RWPE1 (cell line): ENCODE measurements at places on chromosomes 5 and 9.

DNA sequence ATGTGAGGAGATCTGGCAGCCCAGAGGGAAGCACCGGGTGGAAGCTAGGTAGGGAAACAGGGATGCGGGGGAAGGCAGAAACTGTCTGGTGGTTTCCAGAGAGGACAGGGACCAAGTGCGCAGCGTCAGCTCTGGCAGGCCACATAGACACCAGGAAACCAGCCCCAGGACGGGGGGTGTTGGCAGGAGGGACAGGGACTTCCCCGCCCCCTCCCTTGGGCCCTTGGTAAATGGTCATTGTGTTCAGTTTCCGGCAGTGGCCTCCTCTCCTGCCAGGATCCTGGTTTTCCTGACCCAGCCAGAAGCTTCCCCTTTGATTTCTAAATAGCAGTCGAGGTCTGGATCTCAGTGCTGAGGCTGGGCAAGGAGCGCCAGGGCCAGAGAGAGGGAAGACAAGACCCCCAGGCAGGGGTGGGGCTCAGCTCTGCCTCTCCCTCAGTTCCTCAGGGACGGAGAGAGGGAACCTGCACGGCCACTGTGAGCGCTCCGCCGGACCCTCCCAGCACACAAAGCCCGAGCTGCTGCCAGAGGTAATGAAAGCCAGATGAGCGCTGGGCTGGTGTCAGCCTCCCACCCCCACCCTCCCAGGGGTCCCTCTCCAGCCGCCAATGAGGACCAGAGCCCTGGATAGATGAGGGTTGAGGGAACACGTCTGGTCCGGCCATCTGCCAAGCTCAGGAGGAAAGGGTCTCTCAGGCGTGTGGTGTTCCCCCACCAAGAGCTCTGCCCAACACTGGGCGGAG is 1.8 kb downstream of the RALGDS start:
- DNase-seq, result no peak

GRCh38 chr9:114883709-114884108 is 46.7 kb downstream of the TNFSF8 start:
- no peak for DNase-seq

DNA sequence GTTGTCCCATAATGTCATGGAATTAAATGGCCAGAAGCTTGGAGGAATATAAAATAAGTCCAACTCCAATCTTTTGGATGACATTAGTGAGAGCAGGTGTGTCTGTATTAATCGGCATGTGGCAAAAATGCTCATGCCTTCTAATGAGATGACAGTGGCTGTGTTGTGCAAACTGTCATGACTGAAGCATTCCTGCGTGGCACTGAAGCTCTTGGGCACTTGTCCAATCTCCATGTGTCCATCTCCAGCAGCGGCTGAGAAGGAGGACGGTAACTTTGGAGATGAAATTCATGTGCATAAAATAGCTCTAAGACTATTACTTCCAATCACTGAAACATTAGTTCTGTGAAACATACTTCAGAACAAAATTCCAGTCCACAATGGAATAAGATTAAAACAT is 697.5 kb upstream of the GRAMD2B start:
- no peak for DNase-seq

DNA sequence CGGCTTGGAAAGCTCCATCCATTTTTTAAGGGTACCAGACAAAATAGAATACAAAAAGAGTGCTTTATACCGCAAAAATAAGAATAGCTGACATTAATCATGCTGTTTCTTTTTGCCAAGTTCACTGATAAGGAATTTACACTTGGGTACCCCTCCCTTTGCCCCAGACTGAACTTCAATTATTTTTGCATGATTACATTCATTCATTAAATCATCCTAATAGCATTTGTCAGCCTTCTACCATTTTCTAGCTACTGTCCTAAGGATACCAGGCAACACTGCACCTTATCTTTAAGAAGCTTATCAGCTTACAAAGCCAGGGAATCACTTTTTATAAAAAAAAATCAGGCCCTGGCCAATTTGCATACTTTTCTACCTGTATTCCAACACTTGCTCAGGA is 48.4 kb downstream of the YIPF5 start:
- DNase-seq, result no peak

DNA sequence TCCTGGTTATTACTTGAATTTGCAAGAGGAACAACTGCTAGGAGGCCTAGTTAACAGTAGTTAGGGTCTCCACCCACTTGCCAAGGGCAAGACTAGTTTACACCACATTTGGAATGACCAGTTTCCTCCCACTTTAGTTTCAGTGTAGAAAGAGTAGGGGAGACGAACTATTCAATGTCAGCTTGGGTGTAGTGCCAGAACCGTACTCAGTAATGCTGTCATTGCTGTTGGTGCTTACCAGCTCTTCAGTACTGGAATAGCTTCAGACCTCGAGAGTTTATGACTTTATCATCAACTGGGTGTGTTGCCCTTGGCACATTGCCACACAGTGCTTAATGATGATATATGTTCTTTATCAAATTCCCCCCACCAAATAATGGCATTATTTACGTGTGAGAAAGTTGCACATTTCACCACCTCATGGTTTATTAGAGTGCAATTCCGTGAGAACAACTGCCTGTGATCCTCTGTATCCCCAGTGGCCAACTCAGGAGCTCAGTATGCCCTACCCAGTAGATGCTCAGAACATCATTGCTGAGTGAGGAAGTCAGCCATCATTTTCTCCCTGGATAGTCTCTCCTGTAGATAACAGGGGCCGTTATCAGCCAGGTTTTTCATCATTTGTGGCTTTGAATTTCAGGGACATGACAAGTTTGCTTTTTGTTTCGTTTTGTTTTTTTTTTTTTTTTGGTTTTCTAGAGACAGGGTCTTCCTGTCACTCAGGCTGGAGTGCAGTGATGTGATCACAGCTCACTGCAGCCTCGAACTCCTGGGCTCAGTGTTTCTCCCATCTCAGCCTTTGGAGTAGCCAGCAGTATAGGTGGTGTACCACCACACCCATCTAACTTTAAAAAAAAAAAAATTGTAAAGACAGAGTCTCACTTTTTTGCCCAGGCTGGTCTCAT is 67.3 kb downstream of the DOCK8 start:
- no peak for DNase-seq

DNA sequence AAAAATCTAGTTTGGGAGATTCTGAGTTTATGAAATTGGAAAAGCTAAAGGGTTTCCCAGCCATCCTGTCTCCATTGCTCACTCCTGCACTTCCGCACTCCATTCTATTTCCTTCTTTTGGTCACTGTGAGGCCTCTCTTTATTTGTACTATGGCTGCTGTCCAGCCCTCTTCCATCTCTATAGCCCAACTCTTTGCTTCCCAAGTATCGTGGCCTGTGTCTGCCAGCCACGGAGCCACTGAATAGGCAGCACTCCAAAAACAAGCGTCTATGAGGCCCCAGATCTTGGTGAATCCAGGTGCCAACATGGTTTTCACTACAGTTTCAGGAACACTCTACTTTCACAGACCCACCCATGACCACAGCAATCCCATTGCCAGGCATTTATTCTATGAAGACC is 37.2 kb downstream of the GRAMD2B start:
- DNase-seq, result no peak
